Panc1 (cell line): ENCODE measurements at places on chromosomes 7 and 10.

- no peak for DNase-seq
Measured at GRCh38 chr7:131897016-131897789, 340.8 kb upstream of the PODXL start.

DNA sequence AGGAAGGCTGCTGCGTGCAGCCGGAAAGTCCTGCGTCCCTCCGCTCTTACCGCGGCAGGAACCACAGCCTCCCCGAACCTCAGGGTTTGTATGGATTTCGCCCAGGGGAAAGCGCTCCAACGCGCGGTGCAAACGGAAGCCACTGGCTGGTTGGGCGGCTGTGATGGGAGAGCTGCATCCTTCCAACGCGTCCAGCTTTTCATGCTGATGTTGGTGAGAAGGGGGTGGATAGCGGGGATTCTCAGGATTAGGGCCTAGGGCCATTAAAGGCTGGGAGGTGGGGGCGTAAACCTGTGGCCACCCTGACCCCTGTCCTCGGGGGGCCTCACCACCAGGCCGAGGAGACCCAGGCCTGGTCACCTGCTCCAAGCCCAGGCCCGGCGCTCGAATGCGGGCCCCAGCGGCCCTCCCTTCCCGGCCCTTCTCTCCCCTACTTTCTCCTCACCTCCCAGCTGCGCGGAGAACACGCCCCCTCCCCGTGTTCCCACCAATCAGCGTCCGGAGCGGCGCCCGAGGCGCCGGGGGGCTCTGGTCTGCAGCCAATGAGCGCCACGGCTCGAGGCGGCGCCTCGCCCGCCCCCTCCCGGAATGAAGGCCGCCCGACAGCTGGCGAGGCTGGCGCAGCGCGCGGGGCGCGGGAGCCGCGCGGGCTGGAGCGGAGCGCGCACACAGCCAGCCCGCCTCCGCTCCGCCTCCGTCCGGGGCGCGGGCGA, 458 bp upstream of the NANOS1 start:
- no peak for DNase-seq

DNA sequence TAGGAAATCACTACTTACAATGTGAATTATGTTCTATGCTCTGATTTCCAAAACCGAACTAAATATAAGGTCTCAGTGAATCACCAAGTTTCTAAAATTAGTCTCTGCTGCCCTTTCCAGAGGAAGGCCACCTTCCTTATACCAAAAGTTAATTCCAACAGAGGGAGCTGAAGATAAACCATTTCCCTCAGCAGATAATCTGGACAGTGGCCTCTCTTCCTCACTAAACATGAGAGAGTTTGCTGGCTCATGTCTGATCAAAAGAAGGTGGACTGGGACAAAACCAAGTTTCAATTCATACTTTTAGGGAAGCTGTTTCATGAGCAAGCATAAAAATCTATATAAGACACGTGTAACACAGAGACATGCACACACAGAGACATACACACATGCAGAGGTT, 6.4 kb downstream of the FEZF1 start:
- DNase-seq = no peak

GRCh38 chr10:102202386-102202785, 23.7 kb upstream of the ELOVL3 start:
- no peak for DNase-seq

DNA sequence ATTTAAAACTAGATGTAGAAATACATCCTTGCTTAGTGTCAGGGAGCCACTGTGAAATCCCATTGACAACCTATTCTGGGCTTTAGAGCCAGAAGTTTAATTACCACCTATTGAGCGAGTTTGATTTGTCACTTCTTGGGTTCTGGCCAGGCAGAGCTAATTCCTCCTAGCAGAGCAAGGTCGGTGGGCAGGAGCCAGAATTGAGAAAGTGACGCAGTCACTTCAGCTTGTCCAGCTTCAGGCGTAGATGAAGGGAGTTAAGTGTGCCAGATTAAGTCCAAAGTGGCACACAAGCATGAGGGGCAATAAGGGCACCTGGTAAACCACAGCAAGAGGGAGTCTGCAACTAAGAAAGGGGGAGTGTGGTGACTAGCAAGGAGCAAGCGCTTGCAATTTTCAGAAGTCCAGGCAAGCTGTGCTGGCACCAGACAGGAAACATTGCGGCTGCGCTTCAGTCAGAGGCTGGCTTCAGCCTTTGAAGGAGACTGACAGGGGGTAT, 119.4 kb downstream of the ST7 start:
- no peak for DNase-seq

- DNase-seq = no peak
Measured at GRCh38 chr7:68376131-68376661, 1222.1 kb upstream of the AUTS2 start.

DNA sequence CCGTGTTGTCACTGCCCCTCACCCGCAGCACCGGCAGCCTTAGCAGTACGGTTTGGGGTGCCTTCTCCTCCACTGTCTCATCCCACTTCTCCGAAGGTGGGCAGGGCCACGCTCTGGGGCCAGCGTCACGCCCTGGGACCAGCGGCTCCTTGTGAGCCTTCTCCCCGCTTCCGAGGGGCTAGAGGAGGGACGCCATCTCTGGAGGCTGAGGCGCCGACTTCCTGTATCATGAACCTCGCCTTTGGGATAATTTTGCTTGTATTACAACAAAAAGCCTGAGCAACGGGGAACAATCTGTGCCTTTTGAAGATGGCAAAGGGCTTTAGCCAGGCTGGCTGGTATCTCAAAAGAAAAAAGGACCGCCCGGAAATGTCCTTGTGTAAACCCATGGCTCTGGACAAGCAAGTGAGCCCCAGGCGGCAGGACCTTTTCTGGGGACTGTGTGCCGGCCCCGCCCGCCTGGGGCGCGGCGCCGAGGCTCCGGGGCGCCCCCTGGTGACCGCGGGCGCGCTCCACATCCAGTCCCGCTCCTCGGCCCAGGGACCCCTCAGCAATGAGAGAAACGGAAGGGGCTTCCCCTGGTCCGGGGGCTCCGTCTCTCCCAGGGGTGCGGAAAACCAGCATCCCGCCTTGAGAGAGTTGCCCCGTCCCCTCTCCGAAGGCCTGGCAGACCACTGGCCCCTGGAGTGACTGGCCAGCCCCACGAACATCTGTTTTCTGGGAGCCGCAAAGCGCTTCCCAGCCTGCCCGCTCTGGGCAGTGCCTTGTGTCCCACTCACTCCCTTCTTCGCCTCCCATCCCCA, 3.8 kb downstream of the DEPP1 start:
- no peak for DNase-seq

- DNase-seq = no peak
Measured at GRCh38 chr7:66668112-66668511, 39.4 kb downstream of the KCTD7 start.

DNA sequence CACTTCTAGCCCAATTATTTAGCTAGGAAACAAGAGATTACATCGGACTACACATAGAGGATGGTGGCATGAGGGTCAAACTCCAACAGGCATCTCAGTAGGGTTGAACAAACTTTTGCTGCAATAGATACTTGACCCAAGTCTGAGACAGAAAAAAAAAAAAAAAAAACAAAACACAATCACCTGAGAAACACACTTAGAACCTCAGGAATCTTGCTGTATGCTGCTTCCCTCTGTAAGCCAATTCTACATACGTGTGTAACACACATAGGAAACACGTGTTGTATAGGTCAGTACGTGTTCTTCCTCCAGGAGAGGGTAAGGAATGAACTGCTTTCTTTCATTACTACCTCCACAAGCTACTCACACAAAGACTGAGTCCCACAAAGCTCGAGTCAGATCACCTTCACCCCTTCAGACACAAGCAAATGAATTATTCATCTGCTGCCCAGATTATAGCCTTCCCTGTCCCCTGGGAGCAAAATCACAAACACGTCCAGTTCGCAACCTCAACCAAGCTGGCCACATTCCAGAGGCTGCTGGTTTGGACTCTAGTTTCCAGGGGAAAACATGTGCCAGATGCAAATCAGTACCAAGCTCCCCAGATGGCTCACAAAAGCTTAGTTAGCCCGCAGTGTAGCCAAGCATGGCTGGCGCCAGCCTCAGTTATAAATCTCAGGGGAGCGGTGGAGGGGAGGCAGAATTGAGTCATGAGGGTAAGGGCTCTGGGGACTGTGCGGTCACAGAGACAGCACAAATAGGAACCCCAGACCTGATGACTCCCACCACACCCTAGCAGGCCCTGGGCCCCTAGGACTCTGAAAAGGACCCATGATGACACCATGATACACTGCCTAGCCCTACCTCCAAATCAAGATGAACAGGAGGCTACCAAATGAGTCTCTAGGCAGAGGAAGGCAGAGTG, 15.1 kb downstream of the PSAP start:
- DNase-seq = no peak

DNA sequence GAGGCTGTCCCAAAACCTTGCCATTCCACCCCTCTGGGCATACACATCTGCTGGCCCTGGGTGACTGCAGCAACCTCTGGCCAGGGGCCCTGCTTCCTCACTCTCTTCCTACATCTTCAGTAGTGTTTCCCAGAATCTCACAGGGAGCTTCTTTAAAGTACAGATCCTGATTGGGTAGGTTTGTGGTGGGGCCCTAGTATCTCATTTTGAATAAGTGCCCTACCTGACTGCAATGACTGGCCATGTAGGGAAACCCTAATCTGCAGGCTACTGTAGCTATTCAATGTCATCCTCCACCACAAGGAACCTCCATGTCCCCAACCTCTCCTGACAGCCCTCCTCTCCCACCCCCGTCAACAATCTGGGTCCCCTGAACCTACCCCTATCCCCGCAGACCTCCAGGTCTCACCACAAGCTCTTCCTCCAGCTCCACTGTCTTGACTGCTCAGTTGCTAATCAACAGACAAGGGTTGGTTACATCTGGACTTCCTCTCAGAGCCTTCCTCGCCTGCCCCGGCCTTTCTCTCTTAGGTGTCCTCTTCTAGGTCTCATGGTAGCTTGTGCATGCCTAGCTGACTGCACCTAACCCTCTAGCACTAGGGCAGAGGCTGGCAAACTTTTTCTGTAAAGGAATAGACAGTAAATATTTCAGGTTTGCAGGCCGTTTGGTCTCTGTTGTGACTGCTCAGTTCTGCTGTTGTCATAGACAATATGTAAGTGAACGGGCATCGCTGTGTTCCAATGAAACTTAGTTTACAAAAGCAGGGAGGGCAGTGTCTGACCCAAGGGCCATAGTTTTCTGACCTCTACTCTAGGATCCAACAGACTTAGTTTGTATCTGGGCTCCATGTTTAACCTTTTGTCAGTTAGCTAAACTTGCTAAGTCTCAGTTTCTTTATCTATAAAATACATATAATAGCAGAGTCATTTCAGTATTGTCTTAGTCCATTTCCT, 121.1 kb downstream of the AOAH start:
- no peak for DNase-seq

DNA sequence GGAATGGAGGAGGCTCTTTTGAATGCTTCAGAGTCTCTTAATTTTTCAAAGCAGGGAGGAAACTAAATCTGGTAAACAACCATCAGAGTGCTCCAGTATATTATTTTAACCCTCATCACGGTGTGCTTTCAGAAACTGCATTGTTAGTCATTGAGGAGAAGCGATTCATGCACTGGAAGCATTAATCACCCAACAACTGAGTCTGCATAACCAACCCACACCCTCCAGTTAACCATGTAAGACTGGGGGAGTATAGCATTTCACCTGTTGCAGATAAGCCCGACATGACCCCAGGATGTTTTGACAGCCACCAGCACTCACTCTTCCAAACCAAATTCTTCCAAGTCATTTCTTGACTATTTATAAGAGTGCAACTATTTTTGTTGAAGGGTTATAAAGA, 257.6 kb downstream of the GATA3 start:
- DNase-seq = no peak

DNA sequence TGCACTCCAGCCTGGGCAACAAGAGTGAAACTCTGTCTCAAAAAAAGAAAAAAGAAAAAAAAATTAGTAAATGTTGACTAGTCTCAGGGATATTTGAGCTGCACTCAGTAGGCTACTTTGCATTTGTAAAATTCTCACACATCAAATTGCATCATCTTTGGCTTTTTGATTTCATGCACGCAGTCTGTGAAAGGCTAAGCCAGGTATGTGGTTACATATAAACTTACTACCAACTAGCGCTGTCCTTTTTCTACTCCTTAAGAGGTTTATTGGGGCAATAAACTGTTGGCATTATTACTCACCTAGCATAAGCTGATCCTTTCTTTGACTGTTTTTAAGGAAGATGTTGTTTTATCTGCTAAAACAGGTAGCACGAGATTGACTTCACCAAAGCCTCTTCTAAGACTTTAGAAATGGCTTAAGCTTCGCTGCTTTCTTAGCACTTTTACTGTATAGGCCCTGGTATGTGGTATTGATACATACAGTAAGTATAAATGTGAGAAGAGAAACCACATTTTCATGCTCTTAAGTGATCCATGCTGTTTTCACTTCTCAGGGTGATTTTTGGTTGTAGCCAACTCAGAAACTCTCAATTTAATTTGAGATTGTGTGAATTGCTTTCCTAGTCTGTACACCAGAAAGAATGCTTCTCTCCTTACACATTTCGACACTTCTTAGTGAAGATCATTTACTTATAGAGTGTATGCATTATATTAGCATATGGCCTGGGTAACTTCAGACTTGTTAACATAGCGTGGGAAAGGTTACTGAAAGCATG, 323.9 kb downstream of the AUTS2 start:
- DNase-seq = no peak

GRCh38 chr10:101063050-101063525, 1.3 kb downstream of the KAZALD1 start:
- DNase-seq = no peak

- no peak for DNase-seq
Measured at GRCh38 chr7:143433759-143434158, 9.5 kb upstream of the TAS2R60 start.

GRCh38 chr7:41688906-41689305, 14.0 kb downstream of the INHBA start:
- no peak for DNase-seq

DNA sequence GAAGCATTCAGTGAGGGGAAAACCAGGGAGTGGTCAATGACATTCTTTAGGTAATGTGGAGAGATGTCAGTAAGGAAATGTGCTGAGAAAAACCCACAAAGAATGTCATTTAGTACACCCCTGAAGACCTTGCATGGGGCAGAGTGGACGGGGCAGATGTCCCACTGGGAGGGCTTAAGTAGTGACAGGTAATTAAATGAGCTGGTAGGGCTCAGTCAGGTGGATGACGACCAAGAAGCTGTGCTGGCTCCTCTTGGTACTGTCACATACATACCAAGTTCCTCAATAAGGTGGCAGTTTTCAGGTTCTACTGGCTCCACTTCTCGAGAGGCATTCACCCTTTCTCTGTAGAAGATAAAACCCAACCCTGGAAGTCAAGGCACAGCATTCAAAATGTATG, 1.8 kb downstream of the PON3 start:
- no peak for DNase-seq

DNA sequence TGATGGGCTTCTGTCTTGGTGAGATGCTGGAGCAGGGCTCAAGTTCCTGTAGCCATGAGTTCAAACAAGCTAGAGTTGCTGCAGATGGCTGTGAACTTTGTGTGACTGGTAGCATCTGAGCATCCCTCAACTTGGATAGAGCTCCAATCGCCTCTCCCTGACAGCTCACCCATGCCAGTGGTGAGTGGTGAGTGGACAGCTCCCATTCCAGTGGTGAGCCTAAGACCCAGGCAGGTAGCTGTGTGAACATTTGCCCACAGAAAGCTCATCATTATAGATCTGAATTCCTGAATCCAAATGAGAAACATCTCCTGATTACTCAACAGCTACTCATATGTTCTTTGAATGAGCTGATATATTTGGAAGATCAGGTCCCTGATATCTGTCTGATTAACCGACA, 25.3 kb downstream of the STEAP1B start:
- DNase-seq = no peak
